Central memory CD4-positive, alpha-beta T cell (primary cell): ENCODE measurements at places on chromosomes 4 and X.

DNA sequence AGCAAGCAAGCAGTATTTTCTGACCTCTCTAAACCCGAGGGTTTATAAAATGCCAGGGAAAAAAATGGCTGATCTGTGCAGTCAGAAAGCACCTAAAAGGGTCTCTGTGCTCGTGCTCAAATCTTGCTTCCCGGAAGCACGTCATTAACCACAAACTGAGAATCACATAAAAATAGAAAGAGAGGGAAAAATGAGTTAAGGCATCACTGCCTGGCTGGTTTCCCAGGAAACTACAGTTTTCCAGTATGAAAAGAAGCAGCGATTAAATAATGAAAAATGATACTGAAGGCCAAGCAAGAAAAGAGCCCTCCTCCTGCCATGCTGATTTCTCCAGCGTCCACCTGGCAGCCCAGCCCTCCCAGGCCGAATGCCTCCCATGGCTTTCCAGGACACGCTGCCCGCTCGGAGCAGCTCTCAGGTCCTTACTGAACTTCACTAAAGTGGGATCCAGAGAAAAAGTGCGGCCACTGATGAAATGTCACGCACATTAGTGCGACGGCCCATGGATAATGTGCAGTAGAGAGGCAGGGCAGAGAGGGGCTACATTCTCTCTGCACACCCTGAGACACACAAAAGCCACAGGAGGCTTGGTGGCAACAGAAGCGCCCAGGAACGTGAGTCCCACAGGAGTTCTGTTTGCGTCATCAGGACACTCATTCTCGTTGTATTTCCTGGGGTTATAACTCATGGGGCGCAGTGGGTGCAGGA is 80.4 kb downstream of the WFS1 start:
- DNase-seq: no peak

GRCh38 chr4:124304941-124305340 is 407.6 kb downstream of the ANKRD50 start:
- DNase-seq: no peak

DNA sequence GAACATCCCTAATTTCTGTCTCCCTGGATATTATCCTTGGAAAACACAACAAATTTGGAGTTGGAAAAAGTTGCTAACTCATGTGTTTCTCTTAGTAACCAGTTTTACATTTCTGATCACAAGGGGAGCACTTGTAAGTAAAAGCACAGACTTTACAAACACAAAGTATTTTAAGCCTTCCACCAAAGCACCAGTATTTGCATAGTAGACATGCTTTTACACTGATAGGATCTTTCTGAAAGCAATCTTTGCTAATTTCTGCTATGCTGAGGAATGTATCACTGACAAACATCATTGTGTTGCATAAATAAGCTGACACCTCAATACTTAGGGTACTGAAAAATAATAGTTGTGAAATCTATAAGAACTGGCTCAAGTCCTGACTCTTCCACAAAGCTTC is 100.6 kb downstream of the MID1 start:
- DNase-seq: no peak

- DNase-seq: no peak
Observed at GRCh38 chrX:130418740-130419139, 17.0 kb downstream of the RBMX2 start.

DNA sequence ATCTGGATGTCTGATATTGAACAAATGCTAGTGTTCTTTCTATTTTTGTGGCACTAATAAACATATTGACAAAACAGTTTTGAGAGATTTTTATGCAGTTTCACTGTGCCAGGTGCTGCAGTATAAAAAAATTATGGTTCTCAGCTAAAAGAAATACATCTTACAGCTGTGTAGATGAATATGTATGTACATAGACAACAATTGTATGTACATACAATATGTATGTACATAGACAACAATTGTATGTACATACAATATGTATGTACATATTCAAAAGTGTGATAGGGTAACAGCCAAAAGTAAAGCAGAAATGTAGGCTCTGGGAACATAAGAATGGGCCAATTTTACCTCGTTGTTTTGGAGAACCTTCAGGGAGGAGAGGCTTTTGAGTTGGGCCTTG is 390.0 kb upstream of the RPS6KA3 start:
- DNase-seq: no peak

DNA sequence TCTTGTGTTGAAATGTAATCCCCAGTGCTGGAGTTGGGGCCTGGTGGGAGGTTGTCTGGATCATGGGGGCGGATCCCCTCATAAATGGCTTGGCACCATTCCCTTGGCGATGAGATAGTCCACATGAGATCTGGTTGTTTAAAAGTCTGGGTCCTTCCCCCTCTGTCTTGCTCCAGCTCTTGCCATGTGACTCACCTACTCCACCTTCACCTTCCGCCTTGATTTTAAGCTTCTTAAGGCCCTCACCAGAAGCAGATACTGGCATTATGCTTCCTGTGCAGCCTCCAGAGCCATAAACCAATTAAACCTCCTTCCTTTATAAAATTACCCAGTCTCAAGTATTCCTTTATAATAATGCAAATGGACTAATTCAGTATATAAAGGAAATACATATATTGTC is 111.5 kb downstream of the NR3C2 start:
- no peak for DNase-seq

- DNase-seq: no peak
Observed at GRCh38 chr4:143186212-143186611, 1.5 kb downstream of the USP38 start.

GRCh38 chr4:56791316-56791715 is 30.2 kb downstream of the SPINK2 start:
- DNase-seq: no peak

- DNase-seq: no peak
Observed at GRCh38 chr4:113260688-113261087, 211.2 kb downstream of the ANK2 start.

DNA sequence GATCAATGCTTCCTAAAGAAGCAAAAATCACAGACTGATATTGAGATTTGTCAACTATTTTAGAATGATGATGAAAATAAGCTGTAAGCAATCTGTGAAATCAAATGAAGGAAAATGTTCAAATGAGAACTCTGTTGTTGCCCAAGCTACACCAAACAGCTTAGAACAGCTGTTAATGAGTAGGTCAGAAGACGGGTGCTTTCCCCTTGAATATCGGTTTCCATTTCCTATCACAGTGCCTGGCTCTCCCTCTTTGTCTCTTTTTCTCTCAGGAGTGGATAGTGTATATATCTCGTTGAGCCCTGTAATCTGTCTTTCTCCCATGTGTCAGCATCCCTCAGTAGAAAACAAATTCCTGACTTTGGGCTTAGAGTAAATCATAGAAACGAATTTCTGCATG is 1592.9 kb upstream of the TENM3 start:
- no peak for DNase-seq

GRCh38 chrX:136619899-136620505 is 28.0 kb upstream of the CD40LG start:
- DNase-seq: peak; percentile 66

- no peak for DNase-seq
Observed at GRCh38 chrX:28016823-28017222, 35.6 kb upstream of the DCAF8L1 start.

DNA sequence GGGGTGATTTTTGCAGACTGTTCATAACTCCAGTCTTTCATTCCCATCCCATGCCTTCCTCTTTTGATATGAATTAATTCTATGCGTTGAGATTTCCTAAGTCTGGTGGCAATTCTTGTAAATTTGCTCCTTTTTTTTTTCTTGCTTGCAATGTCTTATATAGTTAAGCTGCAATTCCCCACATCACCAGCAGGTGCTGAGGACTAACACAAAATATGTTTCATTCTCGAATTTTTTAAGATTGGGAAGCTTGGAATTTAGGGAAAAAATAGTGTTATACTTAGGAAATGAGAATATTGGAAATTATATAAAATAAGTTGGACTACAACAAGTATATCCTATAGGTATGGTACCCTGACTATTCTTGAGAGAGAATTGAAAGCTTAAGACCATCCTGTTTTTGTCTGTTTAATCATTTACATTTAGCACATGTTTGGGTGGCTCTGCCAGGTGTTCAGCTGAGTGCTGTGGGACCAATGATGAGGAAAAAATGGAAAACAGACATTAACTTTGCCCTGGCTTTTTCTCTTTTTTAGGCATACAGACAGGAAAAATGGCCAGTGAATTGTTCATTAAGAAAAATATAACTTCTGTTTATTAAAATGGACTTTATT is 30.2 kb downstream of the AFF2 start:
- no peak for DNase-seq

DNA sequence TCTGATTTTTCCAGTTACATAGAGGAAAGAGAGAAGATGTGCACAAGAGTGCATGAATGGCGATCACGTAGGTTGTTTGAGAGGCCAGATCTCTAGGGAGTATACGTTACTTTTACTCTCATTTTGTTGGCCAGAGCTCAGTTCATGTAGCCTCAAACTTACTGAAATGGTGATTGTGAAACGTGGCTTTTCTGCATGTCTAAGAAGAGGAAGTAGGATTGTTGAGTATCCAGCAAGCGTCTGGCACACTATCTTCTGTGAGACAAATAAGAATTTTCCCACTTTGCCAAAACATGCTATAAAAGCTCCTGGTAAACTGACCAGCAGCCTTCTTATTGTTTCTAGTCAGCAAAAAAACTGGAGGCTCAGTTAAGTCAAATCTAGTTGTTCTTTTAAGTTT is 264.5 kb upstream of the EMCN start:
- DNase-seq: no peak

- DNase-seq: no peak
Observed at GRCh38 chr4:88419874-88420273, 37.0 kb upstream of the HERC5 start.

- peak; percentile 43 for DNase-seq
Observed at GRCh38 chr4:184280591-184281071, 63.0 kb upstream of the ENPP6 start.

- no peak for DNase-seq
Observed at GRCh38 chrX:20547611-20548051, 280.9 kb upstream of the RPS6KA3 start.

DNA sequence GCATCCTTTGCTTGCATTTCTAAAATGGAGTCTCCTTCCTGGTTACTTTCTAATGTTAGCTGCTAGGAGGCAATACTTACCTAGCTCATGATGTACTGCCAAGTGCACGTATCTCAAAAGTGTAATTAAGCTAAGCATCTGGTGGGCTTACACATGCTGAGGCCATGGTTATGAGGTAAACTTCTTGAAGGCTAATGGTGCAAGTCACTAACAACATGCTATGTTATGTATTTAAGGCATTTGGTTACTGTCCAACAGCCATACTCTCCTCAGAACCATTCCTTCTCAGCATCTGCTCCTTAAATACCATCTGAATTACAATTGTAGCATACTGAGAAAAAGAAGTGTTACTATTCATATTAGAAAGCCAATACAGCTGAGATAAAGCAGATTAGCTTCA is 318.6 kb upstream of the BMP3 start:
- DNase-seq: no peak

GRCh38 chr4:169993531-169993930 is 32.7 kb downstream of the MFAP3L start:
- no peak for DNase-seq

DNA sequence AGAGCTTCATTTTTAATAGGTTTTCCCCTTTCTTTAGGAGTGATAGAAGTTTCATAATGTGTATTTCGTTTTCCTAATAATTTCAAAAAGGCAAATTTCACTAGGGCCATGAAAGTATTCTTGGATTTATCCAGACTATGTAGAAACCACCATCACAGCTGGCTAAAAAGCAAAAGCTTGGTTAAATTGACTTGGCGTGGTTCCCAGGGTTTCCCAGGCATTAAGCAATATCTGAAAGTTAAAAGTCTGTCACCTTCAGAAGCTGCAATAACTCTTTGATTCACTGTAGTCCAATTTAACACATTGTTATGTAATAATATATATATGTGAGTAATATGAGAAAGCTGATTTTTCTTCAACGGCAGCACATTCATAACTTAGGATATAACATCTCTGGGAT is 38.3 kb downstream of the NDNF start:
- DNase-seq: no peak

GRCh38 chr4:74095886-74096264 is 3.1 kb downstream of the CXCL2 start:
- DNase-seq: no peak

- DNase-seq: no peak
Observed at GRCh38 chrX:52082578-52082977, 13.6 kb upstream of the MAGED4B start.

- DNase-seq: no peak
Observed at GRCh38 chrX:138759217-138759943, 47.9 kb upstream of the FGF13 start.

DNA sequence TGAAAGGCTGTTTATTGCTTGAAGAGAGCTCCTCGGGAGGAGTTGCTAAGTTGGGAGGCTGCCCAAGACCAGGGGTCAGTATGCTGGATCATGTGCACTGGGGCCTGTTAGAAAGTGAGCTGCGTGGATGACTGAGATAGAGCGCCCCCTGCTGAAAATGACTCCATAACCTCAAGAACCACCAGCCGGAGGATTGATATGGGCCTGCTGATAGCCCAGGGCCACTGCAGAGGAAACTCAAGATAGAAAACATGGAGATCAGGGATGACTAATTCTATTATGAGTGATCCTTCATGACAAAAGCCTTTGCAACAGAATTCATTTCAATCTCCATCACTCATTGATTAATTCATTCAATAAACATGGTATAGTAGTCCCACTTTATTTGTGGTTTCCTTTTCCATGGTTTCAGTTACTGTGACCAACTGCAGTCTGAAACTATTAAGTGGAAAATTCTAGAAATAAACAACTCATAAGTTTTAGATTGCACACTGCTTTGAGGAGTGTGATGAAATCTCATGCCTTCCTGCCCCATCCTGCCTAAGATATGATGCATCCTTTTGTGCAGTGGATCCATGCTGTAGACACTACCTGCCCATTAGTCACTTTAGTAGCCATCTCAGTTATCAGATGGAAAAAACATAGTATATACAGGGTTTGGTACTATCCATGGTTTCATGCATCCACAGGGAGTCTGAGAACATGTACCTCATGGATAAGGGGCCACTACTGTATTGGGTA is 126.7 kb upstream of the MBNL3 start:
- peak; percentile 25 for DNase-seq

DNA sequence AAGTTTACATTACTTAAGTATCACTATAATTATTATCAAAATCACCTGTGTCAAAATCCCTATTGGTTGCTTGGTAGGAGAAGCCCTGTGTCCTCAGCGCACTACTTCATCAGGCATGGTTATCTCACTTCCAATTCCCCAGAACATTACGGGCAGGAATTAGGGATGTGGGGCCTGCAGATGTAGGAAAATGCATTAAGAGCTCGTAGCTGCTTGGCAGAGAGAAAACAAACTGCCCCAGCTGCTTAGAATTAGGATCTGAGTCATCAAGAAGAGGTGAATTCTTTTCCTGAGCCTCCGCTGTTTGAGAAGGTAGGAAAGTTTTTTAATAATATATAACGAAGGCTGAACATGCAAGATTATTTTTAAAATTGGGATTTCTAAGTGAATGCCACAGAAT is 31.1 kb upstream of the CLNK start:
- no peak for DNase-seq
